ENCODE measurements at places on chromosomes 3 and 15.

DNA sequence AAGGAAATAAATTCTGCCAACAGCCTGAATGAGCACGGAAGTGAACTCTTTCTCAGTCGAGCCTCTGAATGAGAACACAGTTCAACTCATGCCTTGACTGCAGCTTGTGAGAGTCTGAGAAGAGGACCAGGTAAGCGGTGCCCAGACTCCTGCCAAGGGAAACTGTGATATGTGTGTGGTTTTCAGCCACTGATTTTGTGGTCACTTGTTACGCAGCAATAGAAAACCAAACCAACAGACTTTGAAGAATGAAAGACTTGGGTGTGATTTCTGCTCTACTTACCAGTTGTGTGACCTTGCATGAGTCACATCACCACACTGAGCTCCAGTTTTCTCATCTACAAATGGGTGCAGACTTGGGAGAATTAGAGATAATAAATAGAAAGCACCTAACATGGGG lies 30.6 kb upstream of the FAM107A start:
- DNase-seq, result no peak

GRCh38 chr3:113231827-113232253 lies 20.5 kb downstream of the BOC start:
- DNase-seq, result no peak

DNA sequence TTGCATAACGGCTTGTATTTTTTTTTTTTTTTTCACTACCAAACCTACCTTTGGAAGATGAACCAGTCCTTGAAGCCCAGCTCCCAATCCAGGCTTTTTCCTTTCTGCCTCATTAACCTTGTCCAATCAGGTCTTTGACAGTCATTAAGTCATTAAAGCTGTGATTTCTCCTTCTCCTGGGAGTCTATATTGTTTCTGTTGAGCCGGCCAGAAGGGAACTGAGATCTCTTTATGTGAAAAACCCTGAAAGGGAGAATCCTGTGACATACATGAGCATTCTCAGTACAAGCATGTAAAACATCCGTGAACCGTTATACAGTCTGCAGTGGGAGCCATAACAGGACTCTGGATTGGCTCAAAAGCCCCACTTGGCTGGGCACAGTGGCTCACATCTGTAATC lies 40.0 kb downstream of the ZNF589 start:
- DNase-seq, result no peak

DNA sequence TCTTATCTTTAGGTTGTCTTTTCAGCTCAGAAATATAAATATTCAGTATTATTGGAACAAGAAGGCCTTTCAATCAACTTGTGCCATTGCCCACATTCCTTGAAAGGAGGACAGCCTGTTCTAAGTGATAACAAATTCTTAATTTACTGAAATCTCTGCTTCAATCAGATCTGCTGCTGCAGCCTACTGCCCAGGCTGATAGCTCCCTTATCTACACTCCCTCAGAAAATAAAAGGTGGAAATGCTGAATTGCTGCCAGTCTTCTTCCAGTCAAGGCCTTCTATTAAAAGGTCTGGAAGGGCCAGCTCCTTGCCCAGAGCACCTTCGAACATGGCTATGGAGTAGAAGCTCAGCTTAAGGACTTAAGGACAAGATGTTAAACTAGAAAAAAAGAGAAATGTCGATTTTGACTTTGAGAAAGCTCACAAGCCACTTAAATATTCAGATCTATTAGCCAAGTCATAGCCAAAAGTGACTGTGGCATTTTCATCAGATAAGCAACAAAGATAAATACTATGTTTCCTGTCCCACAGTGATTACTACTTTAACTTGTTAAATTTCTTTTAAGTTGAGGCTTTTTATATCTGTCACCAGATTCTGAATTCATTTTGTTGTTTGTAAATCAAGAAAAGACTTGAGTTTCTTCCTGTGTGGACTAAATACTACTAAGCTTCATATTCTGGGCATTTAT lies 480.5 kb upstream of the CBLB start:
- no peak for DNase-seq
